ENCODE measurements at places on chromosomes 1 and 21. TPM values are rescaled to one million over a fixed set of nuclear protein-coding genes. Genes with fewer than 3 reads are reported as not detected.

GRCh38 chr1:156806512-156807440, 9.9 kb downstream of the SH2D2A start:
- DNase-seq, result no peak

- DNase-seq, result no peak
These were observed 4.0 kb downstream of the BSND start for GRCh38 chr1:55002686-55003085.

DNA sequence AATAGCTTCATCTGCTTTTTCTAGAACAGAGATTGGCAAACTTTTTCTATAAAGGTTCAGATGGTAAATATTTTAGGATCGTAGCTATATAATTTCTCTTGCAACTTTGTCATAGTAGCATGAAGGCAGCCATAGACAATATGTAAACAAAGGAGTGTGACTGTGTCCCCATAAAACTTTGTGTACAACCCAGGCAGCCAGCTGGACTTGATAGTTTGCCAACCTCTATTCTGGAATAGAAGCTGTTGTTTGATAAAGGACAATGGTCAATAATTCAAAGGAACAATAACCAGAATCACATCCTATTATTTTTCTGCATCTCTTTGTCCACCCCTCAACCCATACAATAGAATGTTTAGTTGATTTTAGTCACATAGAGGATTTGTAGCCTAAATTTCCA, 286.7 kb downstream of the LMX1A start:
- DNase-seq, result no peak

DNA sequence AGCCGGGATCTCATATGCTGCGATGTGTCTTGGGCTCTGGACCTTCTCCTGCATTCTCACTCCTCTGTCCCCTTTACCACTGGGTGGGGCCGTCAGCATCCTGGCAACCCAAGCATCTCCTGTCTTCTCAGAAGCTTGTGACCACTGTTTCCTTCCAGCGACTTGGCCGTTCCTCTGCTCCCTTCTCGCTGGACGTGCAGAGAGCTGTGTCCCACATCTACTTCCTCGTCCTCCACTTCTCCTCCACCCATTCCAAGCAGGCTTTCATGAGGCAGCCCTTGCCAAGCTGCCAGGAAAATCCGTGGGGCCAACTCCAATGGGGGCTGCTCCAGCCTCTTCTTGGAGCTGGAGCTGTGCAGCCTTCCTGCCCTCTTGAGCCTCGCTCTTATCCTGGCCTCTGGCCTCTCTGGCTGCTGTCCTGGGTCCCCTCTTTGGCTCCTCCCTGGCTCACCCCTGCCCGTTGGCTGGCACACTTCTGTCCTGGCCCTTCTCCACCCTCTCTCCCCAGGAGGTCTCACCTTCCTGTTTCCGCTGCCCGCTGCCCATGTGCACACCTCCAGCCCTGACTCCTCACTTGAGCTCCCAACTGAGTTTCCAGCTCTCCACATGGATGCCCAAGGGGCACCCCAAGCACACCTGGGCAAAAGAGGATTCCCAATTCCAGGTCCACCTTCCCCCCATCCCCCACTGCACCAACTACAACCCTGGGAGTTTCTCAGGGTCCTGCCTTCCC, 8.7 kb downstream of the FAM131C start:
- no peak for DNase-seq

GRCh38 chr1:235511470-235512240, 7.4 kb upstream of the B3GALNT2 start:
- DNase-seq, result no peak

DNA sequence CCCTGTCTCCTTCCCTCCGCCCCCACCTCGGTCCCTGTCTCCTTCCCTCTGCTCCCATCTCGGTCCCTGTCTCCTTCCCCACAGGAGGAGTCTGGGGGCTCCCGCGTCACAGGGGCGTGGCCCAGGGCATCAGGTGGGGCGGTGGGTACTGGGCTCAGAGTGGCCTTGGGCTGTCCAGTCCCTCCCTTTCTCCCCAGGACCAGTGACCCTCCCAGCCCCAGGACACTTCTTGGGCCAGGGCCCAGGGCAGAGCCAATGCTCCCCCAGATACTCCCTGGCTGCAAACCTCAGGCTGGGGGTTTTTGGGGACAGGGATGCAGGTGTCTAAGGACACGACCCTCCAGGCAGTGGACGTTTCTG, 6.8 kb upstream of the RNF223 start:
- DNase-seq, result no peak

GRCh38 chr1:119367432-119368124, 1.0 kb upstream of the HAO2 start:
- DNase-seq, result peak; percentile 33

- DNase-seq, result no peak
These were observed 78.0 kb downstream of the SYT2 start for GRCh38 chr1:202632241-202632640.

GRCh38 chr1:182118851-182119250, 57.3 kb upstream of the ZNF648 start:
- no peak for DNase-seq

- no peak for DNase-seq
These were observed 1.3 kb downstream of the CLDN19 start for GRCh38 chr1:42738678-42739226.

GRCh38 chr1:101051688-101052638, 26.4 kb upstream of the DPH5 start:
- DNase-seq, result no peak

- DNase-seq, result no peak
These were observed 51.3 kb downstream of the RHOU start for GRCh38 chr1:228786361-228787129.

- peak; percentile 66 for DNase-seq
These were observed 65.0 kb upstream of the PRDX6 start for GRCh38 chr1:173411835-173412742.

DNA sequence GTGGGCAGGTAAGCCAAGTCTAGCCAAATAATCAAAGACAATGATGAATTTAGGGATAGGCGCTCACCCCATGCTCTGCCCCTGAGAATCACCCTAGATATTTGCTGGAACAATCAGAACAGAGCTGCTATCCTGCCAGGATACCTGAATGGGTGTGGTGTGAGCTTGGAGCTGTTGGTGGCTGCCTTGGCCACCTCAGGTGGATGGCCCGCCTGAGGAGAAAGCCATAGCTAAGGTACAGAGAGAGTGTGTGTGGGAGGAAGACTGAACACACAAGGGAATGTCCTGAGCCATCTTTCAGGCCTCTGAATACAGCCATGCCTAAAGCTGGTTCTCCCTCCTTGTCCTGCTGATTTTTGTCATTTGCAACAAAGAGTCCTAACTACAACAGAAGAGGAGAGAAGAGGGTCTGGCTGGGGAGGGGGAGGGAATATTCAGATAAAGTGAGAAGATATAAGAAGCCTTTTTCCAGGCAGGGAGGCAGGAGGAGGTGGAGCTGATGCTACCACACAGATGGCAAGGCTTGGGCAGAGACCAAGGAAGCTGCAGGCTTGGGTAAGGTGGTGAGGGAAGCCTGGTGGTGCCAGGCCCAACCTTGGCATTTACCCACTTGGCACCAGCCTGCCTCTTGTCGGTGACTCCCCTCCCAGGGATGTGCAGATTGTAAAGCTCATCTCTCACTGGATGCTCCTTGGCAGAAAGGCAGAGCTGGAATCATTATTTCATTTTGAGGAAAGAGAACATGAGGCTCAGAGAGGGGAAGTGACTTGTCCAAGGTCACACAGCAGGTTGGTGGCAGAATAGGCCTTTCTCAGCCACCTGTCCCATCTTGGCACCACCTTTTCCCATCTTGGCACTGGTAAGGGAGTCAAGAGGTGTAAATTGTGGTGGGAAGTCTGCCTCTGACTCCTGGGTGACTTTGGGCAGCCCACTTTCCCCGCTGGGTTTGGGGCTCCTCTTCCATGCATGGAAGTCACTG, 49.7 kb downstream of the NKAIN1 start:
- no peak for DNase-seq

DNA sequence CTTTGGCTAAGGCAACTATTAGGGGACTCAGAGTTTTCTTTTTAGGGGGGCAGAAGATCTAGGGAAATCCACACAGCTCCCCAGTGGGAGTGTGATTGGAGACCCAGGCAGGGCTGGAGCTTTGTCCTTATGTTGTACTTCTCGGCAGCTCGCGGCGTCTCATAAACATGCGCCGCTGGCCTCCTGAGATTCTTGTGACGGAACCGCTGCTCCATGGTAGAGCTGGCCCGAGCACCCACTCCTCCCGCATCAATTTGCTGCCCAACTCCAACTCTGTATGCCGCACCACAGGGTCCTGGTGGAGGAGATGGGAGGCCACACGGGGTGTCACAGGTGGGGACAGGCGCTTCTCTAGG, 143.9 kb downstream of the GALNT2 start:
- no peak for DNase-seq

GRCh38 chr1:46635205-46635604, 18.6 kb upstream of the MOB3C start:
- DNase-seq, result no peak

- peak; percentile 93 for DNase-seq
These were observed 61.0 kb downstream of the TOR3A start for GRCh38 chr1:179142889-179143299.

ACTL8 gene
- 0.46 TPM for total RNA-seq

ADIPOR1 gene
- 86.9 TPM for total RNA-seq

TMEM82 gene
- not detected for total RNA-seq

SPATA21 gene
- not detected for total RNA-seq

CLK2 gene
- total RNA-seq, result 15.1 TPM

LAMB3 gene
- total RNA-seq, result 7.8 TPM

PTPN7 gene
- total RNA-seq, result 1.5 TPM

PLPPR5 gene
- not detected for total RNA-seq

Data from Daoy (cell line).